Ammon's horn (tissue), 1 donor: ENCODE measurements at places on chromosomes 4 and X.

- DNase-seq = no peak
These were observed 19.1 kb upstream of the XK start for GRCh38 chrX:37666516-37666915.

DNA sequence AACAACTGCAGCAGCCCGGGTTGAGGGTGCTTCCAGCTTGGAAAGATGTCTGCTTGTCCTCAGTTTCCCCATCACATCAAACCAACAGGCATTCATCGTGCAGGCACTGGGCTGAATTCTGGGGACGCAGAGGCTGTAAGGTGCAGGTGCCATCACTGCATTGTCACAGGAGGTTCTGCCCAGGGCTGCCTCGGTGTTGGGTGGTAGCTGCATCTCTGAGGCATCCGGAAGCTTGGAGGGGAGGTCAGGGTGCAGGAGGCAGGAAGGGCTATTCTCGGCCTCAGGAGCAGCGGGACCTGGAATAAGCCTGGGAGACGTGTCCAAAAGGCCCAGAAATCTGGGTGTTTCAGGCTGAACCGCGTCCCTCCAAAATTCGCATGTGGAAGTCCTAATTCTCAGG is 134.6 kb downstream of the HMX1 start:
- no peak for DNase-seq

GRCh38 chrX:136209016-136209738 is 42.0 kb downstream of the MAP7D3 start:
- DNase-seq = peak; percentile 43

DNA sequence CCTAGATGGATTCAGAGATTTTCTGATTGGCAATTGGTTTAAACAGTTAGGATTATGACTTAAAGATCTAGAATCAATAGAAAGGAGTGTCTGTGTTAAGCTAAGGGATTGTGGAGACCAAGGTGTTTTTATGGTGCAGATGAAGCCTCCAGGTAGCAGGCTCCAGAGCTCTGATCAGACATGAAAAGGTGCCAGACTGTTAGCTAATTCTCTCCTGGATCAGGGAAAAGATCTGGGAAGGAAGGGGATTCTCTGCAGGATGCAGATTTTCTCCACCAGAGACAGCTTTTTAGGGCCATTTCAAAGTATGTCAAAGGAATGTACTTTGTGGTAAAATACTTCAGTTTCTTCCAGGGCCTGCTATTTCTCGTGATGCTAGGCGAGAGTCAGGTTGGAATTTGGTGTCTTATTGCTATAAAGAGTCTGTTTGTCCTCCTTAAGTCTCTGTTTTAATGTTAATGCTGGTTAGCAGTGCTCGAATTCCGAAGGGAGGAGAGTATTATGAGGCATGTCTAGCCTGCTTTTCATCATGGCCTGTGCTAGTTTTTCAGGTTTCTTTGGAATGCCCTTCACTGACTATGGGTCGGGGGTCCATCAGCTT is 12.0 kb upstream of the GPR78 start:
- no peak for DNase-seq

- no peak for DNase-seq
These were observed 267.6 kb upstream of the MTMR8 start for GRCh38 chrX:64662876-64663275.

DNA sequence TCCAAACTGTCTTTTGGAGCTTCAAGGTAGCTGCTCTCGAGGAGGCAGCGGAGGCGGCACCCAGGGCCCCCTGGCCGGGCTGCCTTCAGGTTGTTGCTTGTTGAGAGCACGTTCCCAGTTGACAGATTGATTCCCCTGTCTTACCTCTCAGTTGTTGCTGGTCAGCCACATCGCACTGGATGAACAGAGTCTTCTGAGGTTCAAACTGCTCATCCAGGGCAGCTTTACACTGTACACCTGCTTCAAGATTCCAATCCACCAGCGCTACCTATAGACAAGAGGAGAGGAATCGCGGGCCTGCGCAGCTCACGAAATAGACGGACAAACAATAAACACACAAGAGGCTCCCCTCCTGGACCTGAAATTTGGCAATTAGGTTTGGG is 497 bp downstream of the HPGD start:
- DNase-seq = no peak

DNA sequence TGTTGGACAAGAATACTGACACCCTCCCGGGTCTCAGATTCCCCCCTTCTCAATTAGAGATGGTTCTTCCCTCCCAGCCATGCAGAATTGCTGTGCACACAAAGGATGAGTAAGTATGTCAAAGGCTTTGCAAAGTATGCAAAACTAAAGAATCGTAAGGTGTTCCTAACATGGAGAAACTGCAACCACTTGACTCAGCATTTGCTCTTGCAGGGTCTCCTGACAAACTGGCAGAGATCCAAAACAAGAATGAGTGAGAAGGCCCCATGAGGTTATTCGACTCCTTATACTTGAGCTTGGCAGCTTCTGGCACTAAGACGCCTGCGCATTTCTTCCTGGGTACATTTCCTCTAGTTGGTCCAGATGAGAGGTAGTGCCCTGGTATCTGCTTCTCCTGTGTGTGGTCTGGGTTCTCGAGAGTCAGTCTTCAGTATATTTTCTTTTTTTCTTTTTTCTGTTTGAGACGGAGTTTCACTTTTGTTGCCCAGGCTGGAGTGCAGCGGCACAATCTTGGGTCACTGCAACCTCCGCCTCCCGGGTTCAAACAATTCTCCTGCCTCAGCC is 8.2 kb downstream of the FAM184B start:
- no peak for DNase-seq

GRCh38 chrX:63758011-63758410 is 27.0 kb downstream of the ARHGEF9 start:
- DNase-seq = peak; percentile 30

GRCh38 chr4:94342694-94343093 is at the start of gene HPGDS:
HPGDS (minus strand) TSS chr4:94342836; CDS start chr4:94334629, 8,207 bp downstream.
- peak; percentile 43 for DNase-seq

DNA sequence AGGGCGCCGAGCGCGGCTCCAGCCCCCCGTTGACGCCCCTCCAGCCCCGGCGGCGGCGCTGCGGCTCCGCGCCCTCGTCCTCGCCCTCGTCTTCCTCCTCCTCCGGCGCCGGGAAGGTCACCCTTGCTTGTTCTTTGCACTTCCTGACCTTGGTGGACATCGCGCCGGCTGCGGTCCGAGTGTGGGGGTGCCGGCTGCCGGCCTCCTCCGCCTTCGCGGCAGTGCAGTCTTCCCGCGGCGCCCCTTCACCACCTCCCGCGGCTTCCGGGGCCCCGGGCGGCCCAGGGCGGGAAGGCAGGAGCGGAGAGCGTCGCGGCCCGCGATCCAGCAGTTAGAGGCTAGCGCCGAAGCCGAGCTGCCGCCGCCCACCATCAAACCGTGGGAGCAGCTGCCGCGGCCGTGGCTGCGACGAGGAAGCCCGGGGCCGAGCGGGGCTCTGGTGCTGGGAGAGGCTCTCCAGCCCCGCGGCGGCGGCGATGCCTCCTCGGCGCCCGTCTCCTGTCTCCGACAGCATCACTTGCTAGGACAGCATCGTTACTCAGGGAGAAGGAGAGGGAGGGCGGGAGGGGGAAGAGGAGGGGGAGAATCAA is at the start of gene TRPC3:
Gene TRPC3 (minus strand): TSS at position 540 of the 590 bp plus-strand sequence. CDS start 380 bp downstream, at position 160.
- peak; percentile 3 for DNase-seq

GRCh38 chr4:78640714-78641113 is 89.1 kb downstream of the ANXA3 start:
- DNase-seq = no peak

DNA sequence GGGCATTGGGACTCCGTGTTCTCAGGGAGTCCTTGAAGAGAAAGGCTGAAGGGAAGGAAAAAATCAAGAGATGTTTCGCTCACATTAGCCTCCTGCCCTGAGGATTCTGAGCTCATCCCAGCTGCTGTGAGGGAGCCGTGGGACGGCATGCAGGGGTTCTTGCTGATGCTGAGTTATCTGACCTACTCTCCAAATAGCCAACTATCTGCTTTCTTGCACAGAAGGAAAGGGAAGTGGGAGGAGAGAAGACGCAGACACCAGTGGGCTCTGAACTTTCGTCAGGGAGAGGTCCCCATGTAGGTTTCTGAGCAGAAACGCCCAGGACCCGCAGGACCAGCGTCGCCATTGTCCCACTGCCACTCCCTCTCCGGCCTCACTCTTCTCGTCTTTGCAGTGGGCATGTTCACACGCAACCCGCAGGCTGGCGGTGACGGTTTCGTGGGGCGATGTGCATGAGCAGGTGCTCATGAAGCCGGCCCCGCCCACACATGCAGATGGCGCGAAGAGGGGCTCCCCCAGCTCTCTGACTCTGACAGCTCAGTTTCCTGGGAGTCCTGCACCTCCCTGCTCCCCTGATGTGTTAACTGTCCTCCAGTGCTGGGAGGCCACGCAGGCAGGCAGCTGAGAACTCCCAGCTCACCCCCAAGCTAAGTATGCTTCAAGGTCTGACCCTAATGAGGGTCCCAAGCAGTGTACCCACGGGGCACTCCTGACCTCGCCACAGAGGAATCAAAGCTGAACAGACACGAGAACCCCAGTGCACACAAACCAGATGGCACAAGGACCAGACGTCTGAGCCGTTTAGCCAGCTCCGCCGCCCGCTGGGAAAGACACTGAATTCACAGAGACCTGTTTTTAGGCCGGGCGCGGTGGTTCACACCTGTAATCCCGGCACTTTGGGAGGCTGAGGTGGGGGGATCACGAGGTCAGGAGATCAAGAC is 13.6 kb upstream of the ABLIM2 start:
- no peak for DNase-seq

GRCh38 chr4:89294573-89295269 is 12.9 kb downstream of the GPRIN3 start:
- no peak for DNase-seq

DNA sequence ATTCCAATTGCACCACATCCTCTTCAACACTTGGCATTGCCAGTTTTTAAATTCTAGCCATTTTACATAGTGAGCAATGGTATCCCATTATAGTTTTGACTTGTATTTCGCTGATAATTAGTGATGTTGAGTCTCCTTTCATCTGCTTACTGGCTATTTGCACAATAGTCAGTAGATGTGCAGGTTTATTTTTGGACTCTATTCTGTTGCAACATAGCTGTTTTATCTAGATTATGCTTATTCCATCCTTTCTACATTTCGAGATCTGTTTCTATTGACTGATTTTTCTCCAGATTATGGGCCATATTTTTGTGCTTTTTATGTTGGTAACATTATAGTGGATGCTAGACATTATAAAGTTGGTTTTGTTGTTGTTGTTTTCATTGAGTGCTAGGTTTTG is 106.1 kb downstream of the WWC2 start:
- no peak for DNase-seq

GRCh38 chr4:23889814-23890341 is at the start of gene PPARGC1A:
PPARGC1A (minus strand) TSS chr4:23890047; CDS start chr4:23889957, 90 bp downstream.
- DNase-seq = peak; percentile 82

DNA sequence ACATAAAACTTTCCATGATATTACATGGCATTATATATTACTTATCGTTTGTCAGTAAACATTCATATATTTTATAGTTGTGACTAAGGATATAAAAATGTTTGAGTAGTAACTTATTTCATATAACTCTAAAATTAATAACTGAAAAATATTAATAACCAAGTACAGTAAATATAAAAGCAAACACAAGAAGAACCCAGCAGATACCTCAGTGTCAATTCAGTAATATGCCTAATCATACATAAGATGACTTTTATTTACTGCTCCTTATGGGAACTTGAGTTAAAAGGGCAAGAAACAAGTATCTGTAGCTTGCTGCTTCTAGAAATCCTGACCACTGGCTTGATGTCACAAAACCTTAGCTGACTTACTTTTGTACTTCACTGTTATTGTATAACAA is 28.4 kb upstream of the MAPK10 start:
- DNase-seq = no peak

GRCh38 chrX:15564981-15565579 is 35.7 kb downstream of the ACE2 start:
- peak; percentile 68 for DNase-seq

DNA sequence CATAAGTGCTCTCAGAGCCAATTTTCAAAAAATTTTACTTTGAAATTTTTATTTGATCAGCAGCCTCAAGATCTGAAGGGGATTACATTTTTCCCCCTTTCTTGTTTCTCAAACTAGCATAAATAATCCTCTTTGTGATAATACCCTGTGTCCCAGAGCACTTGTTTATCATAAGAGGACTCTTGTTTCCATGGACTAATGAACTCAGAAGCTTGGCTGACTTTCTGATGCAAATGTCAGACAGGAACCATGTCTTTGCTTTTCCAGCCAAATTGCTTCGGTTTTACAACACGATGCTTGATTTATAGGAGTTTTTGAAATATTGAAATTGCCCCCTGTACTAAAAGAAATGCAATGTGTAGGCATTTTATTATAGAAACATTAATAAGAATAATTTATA is 859.3 kb upstream of the LCORL start:
- DNase-seq = no peak

GRCh38 chr4:4960574-4960973 is 58.7 kb downstream of the CYTL1 start:
- DNase-seq = no peak

- no peak for DNase-seq
These were observed 352.1 kb downstream of the SPOCK3 start for GRCh38 chr4:166882221-166882620.

GRCh38 chr4:70734168-70734954 is 12.6 kb downstream of the RUFY3 start:
- peak; percentile 72 for DNase-seq

- no peak for DNase-seq
These were observed 1.4 kb downstream of the DDIT4L start for GRCh38 chr4:100188829-100189228.

GRCh38 chrX:41796046-41796445 is 72.1 kb downstream of the GPR82 start:
- DNase-seq = no peak

DNA sequence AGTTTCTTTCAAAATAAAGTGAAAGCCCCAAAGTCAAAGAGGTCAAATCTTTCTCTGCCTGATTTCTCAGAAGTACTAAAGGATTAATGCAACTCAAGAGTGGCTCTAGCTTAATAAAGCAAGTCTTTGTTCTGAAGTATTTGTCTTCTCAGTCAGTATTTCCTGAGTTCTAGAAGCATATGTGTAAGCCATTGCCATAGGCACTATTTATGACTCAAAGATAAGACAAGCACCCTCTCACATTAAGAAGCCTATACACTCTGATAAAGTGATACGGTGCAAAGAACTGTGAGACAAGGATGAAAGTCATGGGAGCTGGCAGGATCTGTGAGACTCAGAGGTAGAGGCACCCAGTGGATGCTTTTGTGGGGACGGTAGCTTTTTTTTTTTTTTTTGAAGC is 60.9 kb downstream of the AASDH start:
- DNase-seq = no peak

- no peak for DNase-seq
These were observed 78.4 kb upstream of the RBPJ start for GRCh38 chr4:26242451-26242850.

- no peak for DNase-seq
These were observed 89.8 kb downstream of the PAPSS1 start for GRCh38 chr4:107630185-107630705.
